ENCODE measurements at places on chromosomes 3 and 15.

- no peak for DNase-seq
- no peaks in the 10 kb centered on the region for H3K4me1 ChIP-seq
- H3K27me3 ChIP-seq, result no peaks in the 10 kb centered on the region
- H3K4me3 ChIP-seq, result no peak overlapping the region
Measured at GRCh38 chr3:35305406-35305805, 333.9 kb upstream of the ARPP21 start.

DNA sequence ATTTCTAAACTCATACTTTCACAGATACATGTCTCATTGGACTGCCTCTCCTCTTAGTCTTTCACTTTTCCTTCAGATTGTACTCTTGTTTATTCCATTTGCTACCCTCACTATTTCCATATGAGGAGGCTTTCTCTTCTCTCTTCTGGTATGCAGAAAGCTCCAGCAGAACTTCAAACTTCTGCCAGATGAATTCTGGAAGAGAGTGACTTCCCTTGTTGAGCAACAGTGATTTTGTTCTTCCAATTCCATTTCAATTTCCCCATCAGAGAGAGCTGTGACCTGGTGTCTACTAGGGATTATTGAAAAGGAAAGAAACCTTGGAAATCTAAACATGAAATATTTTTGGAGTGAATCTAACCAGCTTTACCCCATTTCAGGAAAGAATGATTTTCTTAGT is 523.2 kb upstream of the ZNF717 start:
- H3K27ac ChIP-seq, result no peak overlapping the region
- no peaks in the 10 kb centered on the region for H3K36me3 ChIP-seq
- no peaks in the 10 kb centered on the region for H3K4me1 ChIP-seq
- no peak for DNase-seq

- no peaks in the 10 kb centered on the region for H3K36me3 ChIP-seq
- H3K27me3 ChIP-seq, result peaks cover 24% of the 10 kb centered on the region
- peaks cover 4% of the 10 kb centered on the region for H3K4me1 ChIP-seq
- no peak overlapping the region for H3K27ac ChIP-seq
- no peak overlapping the region for H3K4me3 ChIP-seq
Measured at GRCh38 chr3:183895296-183895695, 10.6 kb upstream of the PARL start.

DNA sequence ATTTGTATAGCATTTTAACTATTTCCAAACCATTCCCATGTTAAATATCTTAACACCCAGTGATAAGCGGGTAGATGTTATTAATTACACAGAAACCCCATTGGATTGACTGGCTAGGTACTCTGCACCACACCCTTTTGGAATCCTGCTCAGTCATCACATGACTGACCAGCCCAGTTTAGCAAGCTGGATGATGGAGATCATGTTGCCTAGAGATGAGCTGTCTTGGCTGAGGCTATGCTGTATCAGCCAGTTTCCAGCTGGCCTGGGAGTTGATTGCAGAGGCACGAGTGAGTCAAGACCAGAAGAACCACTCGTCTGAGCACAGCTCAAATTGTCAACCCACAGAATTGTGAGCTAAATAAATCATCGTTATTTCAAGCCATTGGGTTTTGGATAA is 124.6 kb downstream of the ZNF621 start:
- peaks cover 5% of the 10 kb centered on the region for H3K27me3 ChIP-seq
- no peak for DNase-seq
- H3K4me3 ChIP-seq, result no peak overlapping the region
- H3K27ac ChIP-seq, result no peak overlapping the region
- no peaks in the 10 kb centered on the region for H3K36me3 ChIP-seq
- no peaks in the 10 kb centered on the region for H3K4me1 ChIP-seq

DNA sequence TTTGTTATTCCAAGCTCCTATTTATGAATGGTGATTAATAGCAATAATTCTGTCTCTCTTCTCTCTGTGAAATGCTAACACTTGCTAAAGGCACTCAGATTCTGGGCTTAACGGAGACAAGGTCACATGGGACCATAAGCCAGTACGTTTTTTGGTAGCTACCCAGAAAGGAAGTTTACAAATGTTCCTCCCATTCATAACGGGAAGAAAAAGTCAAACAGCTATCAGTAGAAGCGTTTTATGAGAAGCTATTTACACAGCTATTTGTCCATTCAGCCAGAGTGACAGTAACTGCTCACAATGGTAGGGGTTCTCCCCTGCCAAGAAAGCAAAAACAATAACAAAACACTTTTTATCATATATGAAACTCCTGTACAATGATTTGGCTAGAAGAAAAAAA is 51.5 kb downstream of the ZMAT3 start:
- H3K27ac ChIP-seq, result no peak overlapping the region
- peaks cover 15% of the 10 kb centered on the region for H3K36me3 ChIP-seq

DNA sequence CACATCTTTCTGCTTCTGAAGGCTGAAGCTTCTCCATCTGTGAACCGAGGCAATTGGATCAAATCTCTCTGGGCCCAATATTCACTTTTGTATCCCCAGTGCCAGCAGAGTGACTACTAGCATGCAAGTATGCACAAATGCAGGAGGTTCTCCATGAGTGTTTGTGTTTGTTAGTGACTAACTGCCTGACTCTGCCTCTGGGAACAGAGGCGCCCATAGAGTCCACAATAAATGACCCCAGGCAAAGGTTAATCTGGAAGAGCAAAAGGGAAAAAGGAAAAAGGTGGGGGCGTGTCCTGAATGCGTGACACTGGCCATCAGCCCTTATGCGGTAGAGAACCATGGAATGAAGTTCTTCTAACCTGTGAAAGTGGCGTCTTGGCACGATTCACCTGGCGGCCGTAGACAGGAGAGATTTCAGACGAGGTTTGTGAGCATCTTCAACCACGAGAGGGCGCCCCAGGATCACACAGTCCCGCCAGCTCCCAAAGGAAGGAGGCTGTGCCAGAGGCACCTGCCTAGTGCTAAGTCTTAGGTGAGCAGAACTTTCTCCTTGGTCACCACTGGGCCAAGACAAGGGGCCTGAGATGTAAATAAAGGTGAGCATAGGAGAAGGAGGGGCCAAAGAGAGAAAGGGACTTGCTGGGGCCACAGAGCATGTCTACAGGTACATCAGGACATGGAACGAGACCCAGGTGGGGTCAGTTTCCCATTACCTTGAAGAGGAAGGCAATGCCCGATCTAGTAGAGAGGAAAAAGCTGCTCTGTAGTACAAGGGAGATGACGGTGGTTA is 44.2 kb downstream of the RBPMS2 start:
- no peaks in the 10 kb centered on the region for H3K36me3 ChIP-seq
- no peak overlapping the region for H3K27ac ChIP-seq
- peaks cover 8% of the 10 kb centered on the region for H3K4me1 ChIP-seq
- DNase-seq, result peak; percentile 91
- peaks cover 6% of the 10 kb centered on the region for H3K27me3 ChIP-seq

DNA sequence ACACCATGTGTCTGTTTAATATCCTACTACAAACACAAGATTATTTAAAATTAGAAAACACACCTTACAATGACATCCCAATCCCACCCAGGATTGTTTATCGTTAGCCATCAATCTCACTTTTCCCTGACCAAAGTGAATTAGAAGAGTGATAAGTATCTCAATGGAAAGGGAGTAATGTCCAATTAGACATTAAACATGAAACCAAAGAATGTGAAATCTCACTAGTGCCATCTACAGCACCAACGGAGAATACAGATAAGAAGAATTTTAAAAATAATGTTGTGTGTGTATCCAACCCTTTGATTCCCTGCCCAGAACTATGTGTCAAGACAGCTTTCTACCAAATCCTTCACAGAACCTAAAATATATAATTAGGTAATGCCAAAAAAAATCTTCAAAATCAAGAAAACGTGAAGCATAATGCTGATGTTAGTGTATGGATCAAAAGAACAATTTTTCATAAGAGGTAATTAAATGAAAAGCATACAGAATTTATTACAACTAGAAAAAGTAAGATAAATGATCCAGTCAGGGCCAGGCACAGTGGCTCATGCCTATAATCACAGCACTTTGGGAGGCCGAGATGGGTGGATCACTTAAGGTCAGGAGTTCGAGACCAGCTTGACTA is 64.2 kb downstream of the SCAPER start:
- peaks cover 29% of the 10 kb centered on the region for H3K4me1 ChIP-seq
- H3K36me3 ChIP-seq, result peaks cover 39% of the 10 kb centered on the region
- no peak overlapping the region for H3K27ac ChIP-seq
- DNase-seq, result no peak
- no peak overlapping the region for H3K4me3 ChIP-seq
- H3K27me3 ChIP-seq, result no peaks in the 10 kb centered on the region

GRCh38 chr3:98732286-98733052 is 30.7 kb upstream of the ST3GAL6 start:
- peak; percentile 44 for DNase-seq
- peaks cover 23% of the 10 kb centered on the region for H3K4me1 ChIP-seq
- H3K27me3 ChIP-seq, result peaks cover 76% of the 10 kb centered on the region
- no peak overlapping the region for H3K27ac ChIP-seq
- no peaks in the 10 kb centered on the region for H3K36me3 ChIP-seq

GRCh38 chr3:41317718-41318117 is 118.4 kb downstream of the CTNNB1 start:
- no peak overlapping the region for H3K4me3 ChIP-seq
- no peaks in the 10 kb centered on the region for H3K27me3 ChIP-seq
- H3K36me3 ChIP-seq, result no peaks in the 10 kb centered on the region
- no peak for DNase-seq
- no peak overlapping the region for H3K27ac ChIP-seq
- no peaks in the 10 kb centered on the region for H3K4me1 ChIP-seq

DNA sequence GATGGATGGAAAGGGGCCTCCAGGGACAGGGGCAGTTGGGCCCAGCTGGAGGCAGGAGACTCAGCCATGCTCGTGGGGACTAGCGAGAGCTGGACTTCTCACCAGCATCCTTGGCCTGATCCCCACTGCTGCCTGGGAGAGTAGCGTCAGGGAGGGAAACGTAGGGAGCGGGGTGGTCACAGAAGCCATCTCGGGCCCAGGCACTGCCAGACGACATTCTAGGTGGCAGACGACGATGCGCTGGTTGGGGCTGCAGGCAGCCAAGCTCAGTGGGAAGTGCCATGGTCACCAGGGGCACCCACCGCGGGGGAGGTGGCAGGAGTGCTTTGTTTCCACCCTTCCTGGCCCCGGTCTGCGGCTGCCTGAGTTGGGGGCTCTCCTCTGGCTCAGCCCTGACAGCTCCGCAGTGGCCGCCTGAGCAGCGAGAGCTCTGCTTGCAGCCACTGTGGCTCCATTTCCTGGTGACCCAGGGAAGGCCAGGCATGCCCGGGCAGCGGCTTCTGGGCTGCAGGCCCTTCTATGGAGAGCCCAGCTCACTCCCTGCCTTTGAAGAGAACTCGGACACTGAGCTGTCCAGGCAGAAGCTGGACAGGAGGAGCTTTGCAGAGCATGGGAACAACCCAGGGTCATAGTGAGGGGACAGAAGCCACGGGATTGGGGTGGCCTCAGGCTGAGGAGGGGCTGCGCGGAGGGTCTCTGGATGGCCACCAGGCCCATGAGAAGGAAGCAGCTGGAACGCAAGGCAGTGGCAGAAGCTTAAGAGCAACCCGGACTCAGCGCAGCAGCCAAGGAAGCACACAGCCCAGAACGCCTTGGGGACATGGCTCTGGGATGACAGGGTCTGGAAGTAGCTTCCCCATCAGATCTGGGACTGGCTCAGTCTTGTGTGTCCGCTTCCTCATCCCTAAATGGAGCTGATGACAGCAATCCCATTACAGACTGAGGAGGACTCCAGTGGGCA is 30.8 kb downstream of the KLHL25 start:
- H3K27me3 ChIP-seq, result no peaks in the 10 kb centered on the region
- H3K4me1 ChIP-seq, result peaks cover 2% of the 10 kb centered on the region
- H3K4me3 ChIP-seq, result no peak overlapping the region
- peaks cover 18% of the 10 kb centered on the region for H3K36me3 ChIP-seq

DNA sequence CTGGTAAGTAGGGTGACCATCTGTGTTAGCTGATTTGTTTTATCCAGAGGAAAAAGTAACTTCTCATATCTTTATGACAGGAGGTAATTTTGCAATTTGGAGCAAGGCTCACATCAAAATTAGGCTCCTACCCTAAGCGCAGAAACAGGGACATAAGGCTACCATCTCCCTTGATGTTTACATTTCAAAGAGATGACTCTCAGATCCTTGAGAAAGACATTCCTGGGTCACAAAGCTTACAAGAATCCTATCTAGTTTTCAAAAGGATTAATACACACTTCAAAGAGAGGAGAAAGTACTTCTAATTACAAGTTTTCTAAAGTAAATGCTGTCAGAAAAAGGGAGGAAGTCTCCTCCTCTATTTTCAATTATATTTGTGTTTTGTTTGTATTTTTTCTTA is 7.0 kb downstream of the ZPLD1 start:
- DNase-seq, result no peak
- H3K4me1 ChIP-seq, result no peaks in the 10 kb centered on the region
- no peak overlapping the region for H3K4me3 ChIP-seq

DNA sequence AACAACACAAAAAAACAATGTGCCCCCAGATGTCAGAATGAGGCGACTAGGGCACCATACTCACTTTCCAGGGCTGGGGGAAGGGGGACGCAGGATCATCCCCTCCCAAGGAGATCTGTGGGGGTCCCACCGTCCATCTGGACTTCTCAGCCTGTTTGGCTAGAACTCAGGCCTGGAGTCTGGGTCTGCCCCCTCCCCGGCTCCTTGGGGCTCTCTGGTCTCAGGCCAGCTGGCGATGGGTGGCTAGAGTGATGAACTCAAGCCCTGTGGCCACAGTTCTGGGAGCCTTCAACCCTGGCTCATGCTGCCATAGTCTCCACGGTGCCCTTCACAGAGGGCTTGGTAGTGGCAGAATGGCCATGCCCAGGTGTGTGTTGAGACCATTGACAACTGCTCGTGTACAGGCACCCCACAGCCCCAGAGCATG is 13.6 kb downstream of the ZBTB47 start:
- H3K4me1 ChIP-seq, result no peaks in the 10 kb centered on the region
- H3K27ac ChIP-seq, result peak overlapping the region; percentile 10

DNA sequence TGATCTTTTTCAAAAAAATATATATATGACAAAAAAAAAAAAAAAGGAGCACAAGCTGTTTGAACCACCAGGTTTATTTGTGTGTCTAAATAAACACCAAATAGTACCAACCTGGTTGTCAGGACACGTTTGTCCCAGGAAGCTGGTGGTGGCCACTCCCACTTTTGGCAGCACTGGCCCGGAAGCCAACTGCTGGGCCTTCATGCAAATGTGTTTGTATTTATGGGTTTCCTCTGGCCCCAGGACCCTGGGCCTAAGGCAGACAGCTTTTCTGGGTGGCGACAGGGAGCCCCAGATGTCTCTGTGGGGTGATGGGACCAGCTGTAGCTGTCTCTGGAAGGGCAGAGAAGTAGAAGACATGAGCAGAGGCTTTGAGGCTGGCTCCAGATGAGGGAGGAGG is 31.6 kb downstream of the PRKCD start:
- no peak for DNase-seq
- H3K4me1 ChIP-seq, result peaks cover 11% of the 10 kb centered on the region
- H3K36me3 ChIP-seq, result peaks cover 33% of the 10 kb centered on the region
